Naive B cell (primary cell): ENCODE measurements at places on chromosomes 2 and 18.

- H3K4me3 ChIP-seq: peak overlapping the region; percentile 58
- H3K27me3 ChIP-seq: no peaks in the 10 kb centered on the region
- H3K27ac ChIP-seq: no peak overlapping the region
- peaks cover 8% of the 10 kb centered on the region for H3K36me3 ChIP-seq
- peaks cover 10% of the 10 kb centered on the region for H3K4me1 ChIP-seq
These were observed 56.2 kb upstream of the SLC16A14 start for GRCh38 chr2:230124757-230125431.

- H3K27ac ChIP-seq: peak within 1 kb of the TSS; percentile 92
- no peaks in the 10 kb centered on the region for H3K27me3 ChIP-seq
- H3K4me3 ChIP-seq: peak within 1 kb of the TSS; percentile 94
- DNase-seq: no peak
- H3K4me1 ChIP-seq: peaks cover 29% of the 10 kb centered on the region
- H3K36me3 ChIP-seq: no peaks in the 10 kb centered on the region
These were observed at the start of gene GPR155 for GRCh38 chr2:174486563-174487107. TSS of gene GPR155 (minus strand) at chr2:174487029. CDS start at chr2:174481956, 5,073 bp downstream.

DNA sequence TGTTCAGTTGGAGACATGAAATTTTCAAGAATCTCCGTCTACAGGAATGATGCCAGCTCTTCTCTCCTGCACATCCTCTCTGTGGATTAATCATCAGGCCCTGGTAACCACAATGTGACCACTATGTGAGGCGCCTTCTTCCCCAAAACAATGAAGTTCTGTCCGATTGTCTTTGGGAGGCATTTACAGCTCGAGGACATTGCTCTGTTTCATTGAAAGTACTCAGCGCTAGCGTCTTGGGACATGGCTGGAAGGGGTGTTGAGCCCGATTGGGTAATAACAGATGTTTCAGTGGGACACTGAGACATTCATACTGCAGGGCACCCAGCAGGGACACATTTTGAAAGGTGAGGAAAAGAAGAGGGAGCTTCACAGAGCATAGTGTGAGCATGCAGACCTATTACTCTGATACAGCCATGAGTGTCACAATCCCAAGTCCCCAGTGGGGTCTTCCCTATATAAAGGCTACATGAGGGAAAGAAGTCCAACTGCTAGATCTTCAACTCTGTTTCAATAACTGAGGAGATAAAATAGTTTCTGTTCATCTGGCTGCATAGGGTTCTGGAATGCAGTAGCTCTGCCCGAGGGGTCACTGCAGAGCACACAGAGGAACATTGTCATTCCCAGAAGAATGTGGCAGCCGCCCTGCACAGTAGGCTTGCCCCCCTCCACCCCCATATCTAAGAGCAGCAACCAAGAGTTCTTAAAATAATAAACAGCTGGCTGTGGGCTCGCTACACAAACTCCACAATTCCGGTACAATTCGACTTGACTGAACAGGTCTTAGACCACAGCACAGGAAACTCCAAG lies 237.3 kb downstream of the OSR1 start:
- H3K4me3 ChIP-seq: no peak overlapping the region
- no peaks in the 10 kb centered on the region for H3K27me3 ChIP-seq
- no peak overlapping the region for H3K27ac ChIP-seq
- H3K36me3 ChIP-seq: peaks cover 4% of the 10 kb centered on the region
- H3K4me1 ChIP-seq: no peaks in the 10 kb centered on the region

DNA sequence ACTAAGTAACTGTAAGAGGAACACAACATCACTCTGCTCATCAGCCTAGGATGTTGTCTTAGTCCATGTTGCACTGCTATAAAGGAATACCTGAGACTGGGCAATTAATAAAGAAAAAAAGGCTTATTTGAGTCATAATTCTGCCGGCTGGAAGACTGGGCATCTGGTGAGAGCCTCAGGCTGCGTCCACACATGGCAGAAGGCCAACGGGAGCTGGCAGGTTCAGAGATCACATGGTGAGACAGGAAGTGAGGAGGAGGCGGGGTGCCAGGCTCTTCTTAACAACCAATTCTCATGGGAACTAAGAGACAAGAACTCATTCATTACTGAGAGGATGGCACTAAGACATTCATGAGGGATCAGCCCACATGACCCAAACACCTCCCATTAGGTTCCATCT lies 46.8 kb downstream of the EPG5 start:
- peaks cover 41% of the 10 kb centered on the region for H3K36me3 ChIP-seq
- no peak overlapping the region for H3K4me3 ChIP-seq
- H3K27ac ChIP-seq: peak overlapping the region; percentile 3
- H3K27me3 ChIP-seq: no peaks in the 10 kb centered on the region

GRCh38 chr2:237434866-237435311 lies 20.9 kb upstream of the COL6A3 start:
- H3K36me3 ChIP-seq: no peaks in the 10 kb centered on the region
- peak overlapping the region; percentile 52 for H3K4me3 ChIP-seq
- peaks cover 17% of the 10 kb centered on the region for H3K4me1 ChIP-seq
- peaks cover 34% of the 10 kb centered on the region for H3K27me3 ChIP-seq
- DNase-seq: no peak
- H3K27ac ChIP-seq: no peak overlapping the region

- no peaks in the 10 kb centered on the region for H3K4me1 ChIP-seq
- no peak overlapping the region for H3K27ac ChIP-seq
- H3K36me3 ChIP-seq: no peaks in the 10 kb centered on the region
These were observed 1337.2 kb upstream of the NXPH2 start for GRCh38 chr2:140117386-140117785.
